ENCODE measurements at places on chromosomes 7 and 10.
A peak's percentile ranks its signal among the peaks of the same experiment; 100 is the strongest.

DNA sequence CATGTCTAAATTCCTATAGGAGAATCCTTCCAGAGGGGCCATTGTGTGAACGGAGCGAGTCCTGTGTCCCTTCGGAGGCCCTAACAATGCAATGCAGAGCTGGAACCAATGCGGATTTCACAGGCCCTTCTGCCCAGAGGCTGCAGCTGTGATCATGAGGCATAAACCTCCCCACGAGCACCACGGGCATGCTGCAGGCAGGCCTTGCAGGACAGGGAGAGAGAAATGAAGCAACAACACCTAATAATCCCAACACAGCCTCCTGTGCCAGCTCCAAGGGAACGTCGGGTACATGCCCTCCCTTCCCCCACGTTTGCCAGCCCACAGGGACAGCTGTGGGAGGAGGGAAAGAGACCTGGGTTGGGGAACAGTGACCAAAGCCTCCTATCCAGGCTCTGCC lies 74.4 kb downstream of the TNS3 start:
- no peak for DNase-seq

DNA sequence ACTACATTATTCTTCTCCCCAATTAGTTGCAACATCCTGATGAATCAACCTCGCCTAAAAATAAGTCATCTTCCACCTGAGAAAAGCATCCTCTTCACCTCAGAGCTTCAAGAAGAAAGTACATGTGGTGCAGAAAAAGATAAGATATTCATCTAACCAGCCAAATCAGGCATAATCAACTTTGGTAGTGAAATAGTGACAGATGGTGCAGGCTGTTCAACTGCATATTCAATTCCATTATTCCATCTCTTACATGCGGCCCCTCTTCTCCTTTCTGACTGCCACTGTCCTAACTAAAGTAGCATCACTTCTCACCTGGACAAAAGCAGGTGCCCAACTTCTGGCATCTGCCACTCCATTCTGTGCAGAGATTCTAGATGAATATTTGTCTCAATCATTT lies 148.4 kb upstream of the STEAP1 start:
- DNase-seq = no peak

DNA sequence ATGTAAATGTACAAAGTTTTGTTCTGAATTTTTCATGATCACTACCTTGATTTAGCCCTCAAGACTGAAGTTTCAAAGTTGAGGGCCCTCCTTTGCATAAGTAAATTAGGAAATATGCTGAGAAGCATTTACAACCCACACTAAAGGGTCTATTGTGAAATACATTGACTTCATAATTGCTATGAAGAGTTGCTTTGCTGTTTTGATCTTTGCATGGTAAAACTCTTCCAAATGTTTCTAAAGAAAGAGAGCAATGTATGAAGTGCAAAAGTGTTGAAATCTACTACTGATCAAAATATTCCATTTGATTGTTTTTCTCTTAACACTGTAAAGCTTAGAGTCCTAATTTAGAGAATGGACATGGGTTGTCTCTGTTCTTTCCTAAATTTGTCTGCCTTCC lies 77.2 kb downstream of the C7orf25 start:
- no peak for DNase-seq

DNA sequence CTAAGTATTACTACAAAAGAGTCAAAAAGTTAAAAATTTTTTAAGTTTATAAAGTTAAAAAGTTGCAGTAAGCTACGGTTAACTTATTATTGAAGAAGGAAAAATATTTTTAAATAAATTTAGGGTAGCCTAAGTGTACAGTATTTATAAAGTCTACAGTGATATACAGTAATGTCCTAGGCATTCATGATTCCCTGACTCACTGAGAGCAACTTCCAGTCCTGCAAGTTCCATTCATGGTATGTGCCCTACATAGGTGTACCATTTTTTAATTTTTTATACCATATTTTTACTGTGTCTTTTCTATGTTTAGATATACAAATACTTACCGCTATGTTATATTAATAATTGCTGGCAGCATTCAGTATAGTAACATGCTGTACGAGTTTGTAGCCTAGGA lies 92.3 kb downstream of the CTNNA3 start:
- DNase-seq = no peak

DNA sequence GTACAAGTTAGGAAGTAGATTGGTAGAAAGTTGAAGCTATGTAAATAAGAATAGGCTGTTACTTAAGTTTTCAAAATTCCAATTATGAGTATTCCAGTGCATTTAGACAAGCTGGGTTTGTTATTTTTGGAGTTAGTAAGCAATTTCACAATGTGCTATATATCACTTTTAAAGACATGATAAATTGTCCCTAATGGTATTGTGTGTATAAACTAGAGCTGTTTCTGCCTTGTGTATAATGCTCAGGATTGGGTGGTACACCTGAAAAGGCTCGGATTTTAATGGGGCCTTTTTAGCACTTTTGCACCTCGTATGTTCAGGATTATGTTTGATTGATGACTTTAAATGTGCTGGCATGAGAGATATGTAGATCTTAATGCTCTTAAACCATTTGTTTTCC lies 175.8 kb downstream of the VTI1A start:
- no peak for DNase-seq

- peak; percentile 20 for DNase-seq
These were observed 17.8 kb downstream of the NPSR1 start for GRCh38 chr7:34675749-34676374.

DNA sequence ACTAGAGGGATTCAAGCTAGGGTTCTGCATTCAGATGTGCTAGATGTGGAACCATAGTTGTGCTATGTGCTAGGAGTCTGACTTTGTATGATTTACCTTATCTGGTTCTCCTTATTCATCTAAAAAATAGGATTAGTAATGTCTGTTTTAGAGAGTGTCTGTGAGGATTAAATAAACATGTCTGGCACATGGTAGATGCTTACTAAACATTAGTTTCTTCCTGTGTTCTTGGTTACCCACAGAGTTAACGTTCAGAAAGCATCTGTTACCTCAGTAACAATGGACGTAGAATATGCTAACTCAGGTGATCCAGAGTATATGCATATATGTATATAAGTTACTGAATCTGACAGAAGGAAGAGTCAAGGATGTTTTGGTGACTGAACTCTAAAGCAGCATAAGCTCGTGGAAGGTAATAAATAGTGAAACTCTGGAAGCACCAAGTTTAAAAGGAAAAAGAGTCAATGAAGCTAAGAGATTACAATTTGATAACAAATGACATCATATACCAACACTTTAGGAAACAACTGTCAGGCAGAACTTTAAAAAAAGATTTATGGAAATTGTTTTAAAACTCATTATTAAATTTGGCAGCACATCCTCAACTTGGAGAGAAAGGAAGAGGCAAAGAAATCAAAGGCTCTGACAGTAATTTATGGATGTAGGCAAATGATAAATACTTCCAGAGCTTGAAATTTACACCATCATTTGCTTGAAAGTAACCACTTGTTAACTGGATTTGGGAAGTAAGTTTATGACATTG lies 127.0 kb downstream of the CCNY start:
- no peak for DNase-seq

DNA sequence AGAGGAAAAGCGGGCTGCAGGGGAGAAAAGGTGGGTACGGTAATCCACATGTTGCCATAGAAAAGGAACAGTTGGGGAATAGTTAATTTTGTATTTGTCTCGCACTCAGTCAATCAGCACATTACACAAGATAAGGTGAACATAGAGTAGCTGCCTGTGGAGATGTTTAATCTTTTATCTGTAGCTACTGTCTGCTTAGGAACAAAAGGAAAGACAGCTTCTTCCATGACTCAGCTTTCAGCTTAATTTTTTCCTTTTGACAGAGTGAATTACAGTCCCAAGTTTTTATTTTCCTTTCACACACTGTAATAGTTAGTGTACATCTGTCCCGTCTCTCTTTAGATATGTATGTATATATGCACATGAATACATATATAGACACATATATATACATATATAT lies 39.3 kb upstream of the PODXL start:
- no peak for DNase-seq

- no peak for DNase-seq
These were observed 2.2 kb upstream of the NOM1 start for GRCh38 chr7:156947120-156947843.

DNA sequence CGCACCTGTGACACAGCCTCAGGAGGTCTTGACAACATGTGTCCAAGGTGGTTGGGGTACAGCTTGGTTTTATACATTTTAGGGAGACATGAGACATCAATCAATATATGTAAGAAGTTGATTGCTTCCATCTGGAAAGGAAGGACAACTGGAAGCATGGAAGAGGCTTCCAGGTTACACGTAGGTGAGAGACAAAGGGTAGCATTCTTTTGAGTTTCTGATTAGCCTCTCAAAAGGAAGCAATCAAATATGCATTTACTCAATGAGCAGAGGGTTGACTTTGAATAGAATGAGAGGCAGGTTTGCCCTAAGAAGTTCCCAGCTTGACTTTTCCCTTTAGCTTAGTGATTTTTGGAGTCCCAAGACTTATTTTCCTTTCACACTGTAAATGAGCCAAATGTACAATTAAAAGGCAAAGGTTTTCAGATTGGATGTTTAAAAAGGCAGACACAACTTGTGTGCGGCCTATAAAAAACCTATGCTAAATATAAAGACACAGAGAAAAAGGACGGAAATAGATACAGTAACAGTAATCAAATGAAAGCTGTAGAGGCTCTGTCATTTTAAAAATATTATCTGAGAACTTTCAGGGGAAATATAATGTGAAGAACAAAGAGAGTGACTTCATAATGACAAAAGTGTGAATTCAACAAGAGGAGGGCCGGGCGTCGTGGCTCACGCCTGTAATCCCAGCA lies 65.7 kb upstream of the LANCL2 start:
- no peak for DNase-seq

DNA sequence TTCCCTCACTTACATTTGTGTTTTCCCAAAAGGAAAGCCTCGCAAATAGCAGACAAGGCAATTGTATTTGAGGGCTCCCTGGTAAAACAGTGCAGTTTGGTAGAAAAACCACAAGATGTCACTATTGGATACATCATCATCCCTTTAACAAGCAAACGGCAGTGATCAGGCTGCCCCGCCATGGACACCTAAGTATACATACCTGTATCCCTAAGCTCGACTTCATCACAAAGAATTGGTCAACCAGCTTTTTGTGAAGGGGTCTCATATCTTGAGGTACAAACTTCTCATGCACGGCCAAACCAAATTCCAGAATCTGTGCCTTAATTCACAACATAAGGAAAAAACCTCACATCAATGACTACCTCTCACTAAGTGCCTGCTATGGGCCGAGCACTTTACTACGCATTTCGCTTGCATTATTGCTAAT lies 179.5 kb upstream of the IMMP2L start:
- peak; percentile 87 for DNase-seq

DNA sequence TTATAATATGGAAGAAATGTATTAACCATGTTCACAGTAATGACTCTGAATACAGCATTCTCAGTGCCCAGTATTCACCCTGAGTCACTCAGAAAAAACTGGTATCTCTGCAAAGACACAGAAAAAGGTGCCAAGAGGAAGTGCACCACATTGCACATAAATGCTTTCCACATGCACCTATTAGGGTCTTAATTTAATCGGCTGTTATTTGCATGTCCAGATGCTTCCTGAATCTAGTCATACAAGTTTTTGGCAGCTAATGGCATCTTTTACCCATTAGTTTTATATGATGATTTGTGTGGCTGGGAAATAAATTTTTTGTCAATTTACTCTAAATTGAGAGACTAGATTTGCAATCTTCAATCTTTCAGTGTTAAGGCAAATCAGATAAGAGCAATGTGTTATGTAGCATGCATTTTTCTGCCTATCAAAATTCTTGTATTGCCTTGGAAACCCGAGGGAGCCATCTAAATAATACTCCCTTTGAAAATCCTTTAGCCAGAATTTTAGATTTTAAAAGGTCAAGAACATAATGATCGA lies 58.2 kb downstream of the ZNF680 start:
- no peak for DNase-seq

GRCh38 chr7:27689150-27689549 lies 26.5 kb upstream of the HIBADH start:
- no peak for DNase-seq

- DNase-seq = no peak
These were observed 197.5 kb upstream of the PRSS58 start for GRCh38 chr7:142455392-142455791.

- peak; percentile 87 for DNase-seq
These were observed 175.2 kb upstream of the TNRC18 start for GRCh38 chr7:5598769-5599371.

DNA sequence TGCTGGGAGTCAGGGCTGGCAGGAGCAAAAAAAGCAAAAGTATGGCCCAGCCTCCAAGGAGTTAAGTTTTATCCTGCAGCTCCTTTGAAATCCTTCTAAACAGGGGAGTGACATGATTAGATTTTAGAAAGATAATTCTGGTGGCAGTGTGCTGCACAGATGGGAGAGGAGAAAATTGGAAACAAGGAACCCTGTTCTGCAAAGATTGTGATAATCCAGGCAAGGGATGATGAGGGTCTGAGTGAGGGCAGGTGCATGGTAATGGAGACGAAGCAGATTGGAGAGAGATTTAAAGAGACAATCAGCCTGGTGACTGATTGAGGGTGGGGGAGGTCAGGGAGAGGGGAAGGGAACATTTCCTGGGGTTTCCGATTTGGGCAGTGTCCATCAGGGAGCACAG lies 444.7 kb upstream of the PODXL start:
- no peak for DNase-seq

- DNase-seq = no peak
These were observed 33.9 kb downstream of the DNAJC1 start for GRCh38 chr10:21969326-21970287.

DNA sequence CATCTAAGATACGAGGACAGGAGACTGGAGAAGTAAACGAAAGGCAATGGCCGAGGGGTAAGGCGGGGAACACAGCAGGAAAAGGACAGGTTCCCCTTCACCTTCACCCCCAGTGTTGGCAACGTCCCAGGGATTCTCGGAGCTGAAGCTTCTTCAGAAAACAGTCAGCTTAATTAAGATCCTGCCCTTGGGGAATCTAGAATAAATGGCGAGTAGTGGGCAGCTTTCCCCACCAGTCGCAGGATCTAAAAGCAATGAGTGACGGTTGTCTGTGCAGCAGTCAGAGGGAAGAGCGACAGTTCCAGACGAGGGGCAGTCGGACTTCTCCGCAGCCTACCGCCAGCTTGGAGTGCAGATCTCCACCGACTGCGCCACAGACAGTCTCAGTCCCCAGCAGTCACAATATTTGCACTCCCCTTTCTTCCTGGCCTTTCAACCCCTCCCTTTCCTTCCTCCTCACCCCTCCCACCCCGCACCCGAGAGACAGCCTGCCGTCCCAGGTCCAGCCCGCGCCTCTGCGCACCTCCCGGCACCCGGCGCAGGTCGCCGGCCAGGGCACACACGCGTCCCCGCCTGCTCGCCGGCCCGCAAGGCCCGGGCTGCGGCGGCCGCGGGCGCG lies 10.9 kb upstream of the SP8 start:
- DNase-seq = peak; percentile 73

GRCh38 chr7:596819-597182 lies 77.2 kb upstream of the PDGFA start:
- DNase-seq = no peak

GRCh38 chr7:80707318-80707717 lies 68.9 kb downstream of the CD36 start:
- no peak for DNase-seq

- DNase-seq = no peak
These were observed 275.6 kb upstream of the FOXK1 start for GRCh38 chr7:4406288-4407058.

Data from K562 (cell line).